AG04450 (cell line): ENCODE measurements at places on chromosomes 16 and 17.

- no peak for DNase-seq
Observed at GRCh38 chr17:47705536-47706530, 11.9 kb downstream of the TBKBP1 start.

- no peak for DNase-seq
Observed at GRCh38 chr17:62690168-62690897, 62.9 kb downstream of the MRC2 start.

DNA sequence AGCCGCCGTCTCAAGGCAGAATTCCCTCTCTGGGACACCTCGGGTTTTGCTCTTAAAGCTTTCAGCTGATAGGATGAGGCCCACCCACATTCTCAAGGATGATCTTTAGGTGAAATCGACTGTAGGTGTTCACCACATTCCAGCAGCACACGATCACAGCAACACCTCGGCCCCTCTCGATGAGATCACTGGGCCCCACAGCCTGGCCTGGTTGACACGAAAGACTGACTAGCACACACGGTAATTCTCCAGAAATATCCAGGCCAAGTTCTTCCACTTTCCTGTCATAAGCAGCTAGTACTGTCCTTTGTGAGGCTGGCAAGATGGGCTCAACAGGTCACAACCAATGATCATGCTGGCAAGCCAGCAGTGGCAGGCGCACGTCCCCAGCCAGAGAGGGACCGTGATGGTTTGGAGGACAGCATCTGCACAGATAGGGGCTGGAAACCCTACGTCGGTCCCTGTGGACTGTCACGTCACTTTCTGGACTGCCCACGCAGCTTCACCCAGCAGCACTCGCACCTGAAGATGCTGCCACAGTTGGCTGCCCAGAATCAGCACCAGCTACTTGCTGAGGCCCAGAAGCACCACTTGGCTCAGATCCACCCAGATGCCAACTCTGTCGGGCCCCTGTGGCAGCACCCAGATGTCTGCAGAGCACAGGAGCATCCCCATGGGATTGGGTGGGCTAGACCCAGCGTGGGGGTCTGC lies 17.4 kb downstream of the TMC6 start:
- DNase-seq, result no peak

DNA sequence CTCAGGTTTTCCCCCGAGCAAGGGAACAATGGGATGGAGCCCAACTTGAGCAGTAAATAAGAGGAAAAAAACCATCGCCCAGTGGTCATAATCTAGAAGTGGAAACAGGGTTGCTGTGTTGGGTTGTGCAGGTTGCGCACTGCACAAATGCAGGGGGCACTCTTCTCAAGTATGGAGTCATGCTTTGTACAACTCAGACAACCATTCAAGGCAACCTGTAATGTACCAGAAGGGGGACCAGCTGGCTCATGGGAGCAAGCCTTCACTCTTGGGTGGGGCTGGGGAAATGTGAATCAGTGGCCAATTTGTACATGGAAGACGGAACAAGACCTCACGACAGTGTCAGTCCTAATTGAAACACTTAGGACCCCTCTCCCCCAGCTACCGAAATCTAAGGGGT lies 23.9 kb upstream of the LITAF start:
- no peak for DNase-seq

DNA sequence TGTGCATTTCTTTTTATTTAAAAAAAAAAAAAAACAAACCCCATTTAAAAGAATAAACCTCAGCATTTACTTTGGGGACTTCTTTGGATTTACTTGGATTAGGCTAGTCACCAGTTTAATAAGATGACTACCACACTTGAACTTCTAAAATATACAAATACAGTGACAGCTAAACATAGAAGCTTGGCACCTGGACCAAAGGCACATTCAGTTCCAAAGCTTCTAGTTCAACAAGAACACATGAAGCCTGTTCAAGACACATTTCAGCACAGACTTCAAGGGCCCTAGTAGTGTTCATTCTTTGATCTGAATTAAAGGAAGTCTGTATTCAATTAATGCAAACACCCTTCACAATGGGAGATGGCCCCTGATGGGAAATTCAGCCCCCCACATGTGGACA lies 11.6 kb upstream of the ROGDI start:
- no peak for DNase-seq

DNA sequence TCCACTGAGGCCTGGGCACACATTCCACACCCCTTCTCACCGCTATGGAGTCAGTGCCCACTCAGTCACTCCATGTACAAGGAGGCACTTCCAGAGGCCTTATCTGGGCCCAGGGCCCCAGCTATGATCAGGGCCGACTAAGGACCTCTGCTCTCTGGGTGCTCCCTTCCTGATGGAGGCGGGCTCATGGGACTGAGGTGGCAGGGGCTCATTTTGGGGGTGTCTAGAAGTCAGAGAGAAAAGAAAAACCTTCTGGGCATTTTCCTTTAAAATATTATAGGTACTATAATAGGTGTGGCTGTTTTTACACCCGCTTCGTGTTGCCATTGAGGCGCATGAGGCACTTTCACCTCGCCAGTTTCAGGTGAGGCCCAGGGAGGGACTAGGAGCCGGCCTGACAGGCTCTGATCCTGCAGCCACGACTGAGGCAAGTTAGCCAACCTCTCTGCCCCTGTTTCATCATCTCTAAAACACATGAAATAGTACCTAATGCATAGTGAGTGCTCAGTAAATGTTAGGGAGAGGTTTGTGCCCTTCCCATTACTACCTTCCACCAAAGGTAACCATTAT lies 14.4 kb downstream of the B9D1 start:
- DNase-seq, result no peak

GRCh38 chr17:28267720-28268609 lies 51.0 kb upstream of the TMEM97 start:
- no peak for DNase-seq
